ENCODE measurements at places on chromosomes 3 and 15.

DNA sequence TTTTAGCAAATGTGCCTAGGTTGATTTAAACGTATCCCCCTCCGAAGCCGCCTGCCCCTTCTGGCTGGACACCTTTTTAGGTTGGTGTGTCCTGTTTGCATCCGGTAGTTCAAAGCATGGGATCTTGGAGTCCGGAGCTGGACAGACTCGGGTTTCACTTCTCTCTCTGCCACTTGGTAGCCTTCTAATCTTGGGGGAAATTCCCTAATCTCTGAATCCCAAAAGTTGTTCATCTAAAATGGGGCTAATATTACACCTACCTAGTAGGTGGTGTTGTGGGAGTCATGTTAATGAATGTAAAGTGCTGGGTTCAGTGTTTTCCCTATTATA lies 760 bp downstream of the FANCI start:
- DNase-seq = no peak

- DNase-seq = no peak
Measured at GRCh38 chr15:50249704-50250103, 15.8 kb downstream of the HDC start.

DNA sequence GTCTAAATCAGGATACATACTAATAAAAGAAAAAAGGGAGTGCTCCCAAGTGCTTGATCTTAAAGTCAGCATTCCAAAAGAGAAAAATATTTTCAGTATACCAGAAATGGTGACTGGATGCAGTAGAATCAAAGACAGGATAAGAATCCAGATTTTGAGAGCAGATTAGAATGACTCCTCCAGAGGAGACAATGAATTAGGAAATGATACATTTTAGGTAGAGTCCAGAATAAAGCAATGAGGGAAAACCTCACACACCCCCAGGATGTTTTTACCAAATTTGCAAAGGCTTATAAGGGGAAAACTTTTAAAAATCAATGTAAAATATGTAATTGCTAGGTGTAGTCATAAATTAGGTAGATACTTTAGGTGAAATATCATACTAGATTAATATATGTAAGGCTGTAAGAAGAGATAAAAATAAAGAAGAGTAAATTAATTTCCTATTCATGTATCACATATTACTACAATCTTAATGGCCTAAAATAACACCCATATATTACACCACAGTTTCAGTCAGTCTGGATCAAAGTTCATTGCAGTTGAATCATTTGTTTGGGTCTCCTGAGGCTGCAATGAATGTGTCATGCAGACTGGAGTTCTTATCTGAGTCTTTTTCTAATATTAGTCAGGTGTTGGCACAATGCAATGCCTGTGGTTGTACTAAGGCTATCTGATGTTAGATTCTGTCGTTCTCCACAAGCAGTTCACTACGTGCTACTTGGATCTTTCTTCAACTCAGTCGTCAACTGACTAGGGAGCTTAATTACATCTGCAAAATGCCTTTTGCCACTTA lies 547.8 kb upstream of the EPHA6 start:
- DNase-seq = no peak

DNA sequence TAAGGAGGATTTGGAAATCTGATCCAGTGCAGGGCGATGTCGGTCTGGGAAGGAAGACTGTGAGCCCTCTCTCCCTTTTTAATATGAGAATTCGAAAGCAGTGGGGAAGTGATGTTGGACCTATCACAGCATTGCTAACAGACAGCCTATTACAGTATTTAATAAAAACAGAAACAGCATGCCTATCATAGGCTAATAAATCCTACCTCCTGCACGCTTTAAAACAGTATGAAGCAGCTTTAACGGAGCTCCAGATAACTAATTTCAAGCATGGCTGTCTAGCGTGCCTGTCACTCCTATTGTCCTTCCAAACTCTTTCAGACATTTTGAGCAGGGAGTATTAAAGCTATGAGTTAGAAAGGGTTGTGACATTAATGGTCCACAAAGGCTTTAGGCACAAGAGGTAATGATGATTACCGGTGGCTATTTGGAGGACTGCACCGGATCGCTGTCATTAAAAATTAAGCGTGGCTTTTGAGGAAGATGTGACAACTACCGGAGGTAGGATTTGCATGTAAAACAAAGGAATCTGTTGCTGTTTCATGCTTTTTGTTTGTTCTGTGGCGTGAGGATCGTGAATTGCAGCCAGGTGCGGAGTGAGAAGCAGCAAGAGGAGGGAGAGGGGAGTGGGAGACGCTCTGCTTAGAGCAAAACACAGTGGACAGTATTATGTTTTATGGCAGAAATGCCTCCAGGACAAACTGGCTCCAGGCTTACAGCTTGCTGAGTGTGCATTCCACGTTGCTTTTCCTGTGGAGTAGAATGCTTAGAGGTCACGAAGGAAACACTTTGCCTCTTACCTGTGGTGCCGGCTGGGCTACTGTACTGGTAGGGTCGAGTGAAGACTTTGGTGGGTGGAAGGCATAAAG lies at the start of gene KCNMB2:
Gene KCNMB2 (plus strand): TSS at position 226 of the 869 bp plus-strand sequence.
- DNase-seq = no peak

GRCh38 chr3:11248596-11248995 lies 23.6 kb upstream of the ATG7 start:
- no peak for DNase-seq

GRCh38 chr3:24101676-24102168 lies 156.6 kb downstream of the NR1D2 start:
- no peak for DNase-seq

DNA sequence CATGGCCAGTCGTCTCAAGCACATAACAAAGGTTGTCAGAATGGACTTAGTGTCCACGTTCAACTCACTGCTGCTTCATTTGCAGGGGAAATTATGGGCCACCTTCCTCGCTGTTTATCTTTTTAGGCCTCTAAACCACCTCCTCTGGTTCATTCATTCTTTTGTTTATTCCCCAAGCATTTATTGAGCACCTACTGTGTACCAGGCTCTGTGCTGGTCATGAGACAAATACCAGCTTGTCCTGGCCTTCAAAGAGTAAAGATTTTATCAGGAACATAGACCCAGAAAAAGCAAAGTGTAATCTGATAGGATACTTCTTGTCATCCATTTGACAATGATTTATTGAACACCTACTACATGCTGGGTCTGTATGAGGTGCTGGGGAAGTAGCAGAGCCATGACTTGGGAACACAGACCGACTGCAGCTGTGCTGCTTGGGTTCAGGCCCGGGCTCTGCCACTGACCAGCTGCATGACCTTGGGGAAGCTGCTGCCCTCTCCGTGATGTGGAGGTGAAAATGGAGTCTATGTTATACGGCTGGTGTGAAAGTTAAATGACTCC lies 63.4 kb upstream of the SLC6A6 start:
- DNase-seq = no peak

GRCh38 chr3:114450008-114450596 lies 156.3 kb downstream of the TIGIT start:
- DNase-seq = no peak

DNA sequence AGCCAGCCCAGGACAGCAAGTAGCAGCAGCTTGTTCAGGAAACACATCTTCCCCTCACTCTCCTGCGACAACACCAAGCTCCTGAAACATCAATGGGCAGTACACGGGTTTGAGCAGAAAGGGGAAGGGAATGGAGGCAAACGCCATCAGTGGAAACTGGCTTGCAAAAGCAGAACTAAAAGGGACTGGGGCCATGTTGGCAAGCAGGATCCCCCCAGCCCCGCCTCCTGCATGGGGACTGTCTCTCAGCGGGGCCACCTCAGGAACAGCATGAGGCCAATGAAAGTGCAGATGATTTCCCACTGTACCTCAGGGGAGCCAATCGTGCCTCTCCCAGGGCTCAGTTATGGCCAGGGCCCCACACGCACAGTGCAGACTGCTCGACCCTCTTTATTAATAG lies 6.8 kb downstream of the CDAN1 start:
- DNase-seq = no peak

DNA sequence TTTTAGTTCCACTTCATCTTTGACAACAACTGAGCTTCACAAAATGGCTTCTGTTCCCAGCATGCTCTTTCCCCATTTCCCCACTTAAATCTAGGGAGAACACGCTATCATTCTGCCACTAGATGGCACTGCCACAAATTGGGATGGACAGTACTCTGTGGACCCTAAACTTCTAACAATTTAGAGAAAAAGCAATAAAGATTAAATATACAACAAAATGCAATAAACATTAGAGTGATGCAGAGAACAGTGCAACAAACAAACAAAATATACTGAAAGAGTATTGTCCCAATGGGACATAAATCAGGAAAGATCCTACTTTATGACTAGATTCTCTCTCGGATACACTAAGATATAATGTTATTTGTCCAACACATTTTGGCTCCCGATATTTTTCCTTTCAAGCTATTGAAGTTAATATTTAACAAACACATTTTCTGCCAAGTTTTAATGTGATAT lies 169.7 kb upstream of the TMCO5A start:
- no peak for DNase-seq

All from stimulated activated CD8-positive, alpha-beta memory T cell treated with anti-CD3 and anti-CD28 coated beads, Interleukin-4, amount 100 ng/mL, for 1 hour (primary cell).